Brain (organoid and tissue), 16 donors: ENCODE measurements at places on chromosomes 4 and X. TPM values are rescaled to one million over a fixed set of nuclear protein-coding genes. Genes with fewer than 3 reads are reported as not detected.

The RTL9 gene
- polyA plus RNA-seq, result 0.44 TPM

The FHIP1A gene
- polyA plus RNA-seq, result 2.8 TPM

The NKAP gene
- polyA plus RNA-seq, result 6.8 TPM

The TEX13C gene
- polyA plus RNA-seq, result not detected

The DCLK2 gene
- 37.4 TPM for polyA plus RNA-seq
